Activated CD4-positive, CD25-positive, alpha-beta regulatory T cell treated with anti-CD3 and anti-CD28 coated beads, Interleukin-2, amount 50 U/mL, for 24 hours (primary cell): ENCODE measurements at places on chromosomes 3 and 15.
A peak's percentile ranks its signal among the peaks of the same experiment; 100 is the strongest.

DNA sequence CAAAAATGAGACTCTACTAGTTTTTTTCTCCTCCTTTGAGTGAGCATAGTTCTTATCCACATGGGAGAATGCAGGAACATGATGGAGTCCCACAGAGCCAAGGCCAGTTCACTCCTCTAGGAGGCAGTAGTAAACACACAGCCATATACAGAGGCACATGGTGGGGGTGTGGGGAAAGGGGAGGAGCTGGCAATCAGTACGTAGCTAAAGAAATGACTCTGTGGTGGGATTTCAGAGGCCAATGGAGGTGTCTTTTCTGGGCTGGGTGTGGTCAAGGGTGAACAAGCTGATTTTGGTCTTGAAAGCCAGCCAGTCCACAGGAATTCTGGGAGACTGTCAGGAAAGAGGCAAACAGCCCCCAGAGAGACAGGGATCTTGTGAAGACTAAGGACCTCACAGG is 6.6 kb upstream of the RAB11A start:
- ATAC-seq, result peak; percentile 95

- no peak for ATAC-seq
Observed at GRCh38 chr15:59524331-59524731, 86.3 kb downstream of the FAM81A start.

- ATAC-seq, result no peak
Observed at GRCh38 chr15:66783725-66784124, 81.7 kb downstream of the SMAD6 start.

- no peak for ATAC-seq
Observed at GRCh38 chr3:129286081-129286480, 7.4 kb downstream of the HMCES start.

DNA sequence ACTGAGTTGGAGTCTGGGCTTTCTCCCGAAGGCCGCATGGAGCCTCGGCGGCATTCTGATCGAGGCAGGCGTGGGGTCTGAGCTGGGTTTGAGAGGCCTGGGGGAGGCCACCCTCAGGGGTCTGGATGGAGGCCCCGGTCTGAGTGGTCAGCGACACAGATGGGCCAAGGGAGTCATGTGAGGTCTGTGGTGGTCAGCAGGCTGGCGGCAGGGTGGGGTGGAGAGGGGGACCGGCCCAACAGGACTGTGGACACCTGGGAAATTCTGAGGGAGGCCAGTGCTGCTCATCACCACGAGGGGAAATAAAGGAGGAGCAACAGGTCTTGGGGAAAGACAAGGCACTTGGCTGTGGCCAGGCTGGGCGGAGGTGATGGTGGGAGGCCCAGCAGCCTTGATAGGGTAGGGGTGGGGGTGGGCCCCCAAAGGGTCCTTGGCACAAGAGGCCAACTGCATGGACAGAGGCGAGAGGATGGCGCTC is 16.2 kb downstream of the CTSH start:
- no peak for ATAC-seq

- ATAC-seq, result no peak
Observed at GRCh38 chr3:99498550-99499234, 139.7 kb upstream of the COL8A1 start.

DNA sequence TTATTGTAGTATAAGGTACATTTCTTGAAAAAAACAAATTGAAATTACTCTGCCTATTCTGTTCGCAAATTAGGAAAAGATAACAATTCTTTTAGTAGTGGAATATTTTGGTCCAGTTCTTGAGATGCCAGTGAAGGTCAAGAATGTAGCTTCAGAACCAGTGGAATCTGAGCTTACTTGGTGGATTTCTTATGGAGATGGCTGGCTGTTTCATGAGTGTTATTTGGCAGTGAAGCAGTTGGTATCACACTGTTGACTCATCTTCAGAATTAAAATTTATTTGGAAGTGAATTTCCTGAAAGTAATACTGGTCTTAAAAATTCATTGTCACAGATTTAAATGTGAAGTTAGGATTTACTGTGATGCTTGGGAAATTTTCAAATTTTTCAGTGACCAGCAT is 19.1 kb downstream of the RNF13 start:
- no peak for ATAC-seq

DNA sequence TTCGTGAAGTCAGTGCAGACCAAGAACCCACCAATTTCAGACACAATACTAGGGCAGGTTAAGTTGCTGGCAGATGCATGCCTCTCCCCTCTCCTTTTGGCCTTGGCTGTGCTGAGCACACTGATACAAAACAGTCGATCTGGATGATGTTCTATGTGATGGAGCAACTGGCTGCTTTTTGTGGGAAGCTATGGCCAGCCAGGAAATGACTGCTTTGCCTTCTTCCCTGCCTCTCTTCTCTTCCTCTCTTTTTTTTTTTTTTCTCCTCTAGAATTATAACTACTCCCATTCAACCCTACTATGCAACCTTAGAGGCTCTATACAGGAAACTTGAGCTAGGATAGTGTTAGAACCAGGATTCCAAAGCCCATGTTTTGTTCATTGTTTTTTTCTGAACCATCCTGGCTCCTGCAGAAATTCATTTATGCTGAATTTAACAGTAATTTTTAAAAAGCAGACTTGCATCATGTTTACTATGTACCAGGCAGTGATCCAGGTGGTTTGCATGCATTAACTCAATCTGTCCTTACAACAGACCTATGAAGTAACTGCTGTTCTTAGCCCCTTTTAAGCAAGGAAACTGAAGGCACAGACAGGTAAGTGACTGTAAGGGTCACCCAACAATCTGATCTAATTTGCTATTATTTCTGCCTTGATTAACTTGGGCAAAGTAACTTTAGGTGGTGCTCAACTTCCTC is 62.9 kb downstream of the PLD1 start:
- ATAC-seq, result no peak

DNA sequence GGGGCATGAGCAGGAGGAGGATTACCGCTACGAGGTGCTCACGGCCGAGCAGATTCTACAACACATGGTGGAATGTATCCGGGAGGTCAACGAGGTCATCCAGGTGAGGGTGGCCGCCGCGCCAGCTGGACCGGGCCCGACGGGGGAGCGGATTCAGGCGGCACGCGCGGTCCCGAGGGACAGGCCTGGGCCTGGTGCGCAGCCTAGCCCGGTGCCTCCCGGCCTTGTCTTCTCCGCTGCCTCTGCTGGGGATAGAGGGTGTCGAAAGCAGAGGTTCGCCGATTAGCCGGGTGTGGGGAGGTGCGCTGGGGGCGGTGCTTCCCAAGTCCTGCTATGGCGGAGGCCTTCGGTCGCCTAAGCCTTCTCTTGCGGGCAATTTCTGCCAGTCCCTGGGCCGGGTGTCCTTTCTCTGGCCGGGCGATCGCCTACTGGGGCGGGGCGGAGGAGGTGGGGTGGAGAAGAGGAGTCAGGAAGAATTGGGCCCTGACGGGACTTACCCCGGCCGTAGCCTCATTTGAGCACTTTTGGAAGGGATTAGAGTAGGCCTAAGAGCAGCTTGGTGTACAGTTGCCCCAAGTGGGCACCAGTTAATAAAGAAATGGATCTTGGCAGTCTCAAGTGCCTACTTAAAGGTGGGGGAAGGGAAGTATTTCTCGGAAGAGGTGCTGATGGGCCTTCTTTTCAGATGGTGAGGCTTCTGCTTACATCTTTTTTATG is 940 bp downstream of the ARIH1 start:
- peak; percentile 67 for ATAC-seq

GRCh38 chr3:10806006-10806405 is 10.0 kb upstream of the SLC6A11 start:
- no peak for ATAC-seq

- peak; percentile 31 for ATAC-seq
Observed at GRCh38 chr3:23442598-23443383, 239.7 kb downstream of the UBE2E2 start.

DNA sequence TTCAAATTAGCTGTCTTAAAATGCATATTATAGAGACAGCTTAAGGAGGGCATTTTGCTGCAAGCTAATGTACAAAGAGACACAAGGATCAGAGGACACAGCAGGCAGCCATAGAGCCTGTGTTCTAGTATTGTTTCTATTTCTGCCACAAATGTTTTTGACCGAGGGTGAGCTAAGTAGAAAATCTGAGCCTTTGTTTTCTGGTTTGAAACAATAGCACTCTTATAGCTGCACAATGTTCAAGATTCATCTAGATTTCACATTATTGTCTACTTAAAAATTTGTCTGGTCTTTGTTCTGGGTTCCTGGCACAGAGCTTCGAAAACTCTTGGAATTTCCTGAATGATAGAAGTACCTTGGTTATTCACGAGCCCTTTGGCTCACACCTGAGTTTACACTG is 40.0 kb upstream of the TUSC7 start:
- no peak for ATAC-seq

DNA sequence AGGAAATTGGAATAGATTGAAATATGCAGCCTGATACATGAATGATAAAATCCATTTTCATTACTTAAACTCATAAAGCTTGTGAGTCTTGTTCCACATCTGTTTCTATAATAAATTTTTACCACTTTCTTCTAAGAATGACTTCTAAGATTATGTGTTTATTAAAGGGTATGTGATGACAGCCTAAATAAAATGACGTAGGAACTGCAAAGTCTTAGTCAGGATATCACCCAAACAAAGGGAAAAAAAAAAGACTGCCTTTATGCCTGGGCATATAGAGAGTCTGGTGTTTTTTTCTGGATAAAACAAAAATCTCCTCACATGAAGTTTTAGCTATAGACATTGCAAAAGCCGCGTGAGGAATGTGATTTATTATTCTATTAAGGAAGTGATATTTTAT is 844.0 kb downstream of the DIPK2A start:
- no peak for ATAC-seq

DNA sequence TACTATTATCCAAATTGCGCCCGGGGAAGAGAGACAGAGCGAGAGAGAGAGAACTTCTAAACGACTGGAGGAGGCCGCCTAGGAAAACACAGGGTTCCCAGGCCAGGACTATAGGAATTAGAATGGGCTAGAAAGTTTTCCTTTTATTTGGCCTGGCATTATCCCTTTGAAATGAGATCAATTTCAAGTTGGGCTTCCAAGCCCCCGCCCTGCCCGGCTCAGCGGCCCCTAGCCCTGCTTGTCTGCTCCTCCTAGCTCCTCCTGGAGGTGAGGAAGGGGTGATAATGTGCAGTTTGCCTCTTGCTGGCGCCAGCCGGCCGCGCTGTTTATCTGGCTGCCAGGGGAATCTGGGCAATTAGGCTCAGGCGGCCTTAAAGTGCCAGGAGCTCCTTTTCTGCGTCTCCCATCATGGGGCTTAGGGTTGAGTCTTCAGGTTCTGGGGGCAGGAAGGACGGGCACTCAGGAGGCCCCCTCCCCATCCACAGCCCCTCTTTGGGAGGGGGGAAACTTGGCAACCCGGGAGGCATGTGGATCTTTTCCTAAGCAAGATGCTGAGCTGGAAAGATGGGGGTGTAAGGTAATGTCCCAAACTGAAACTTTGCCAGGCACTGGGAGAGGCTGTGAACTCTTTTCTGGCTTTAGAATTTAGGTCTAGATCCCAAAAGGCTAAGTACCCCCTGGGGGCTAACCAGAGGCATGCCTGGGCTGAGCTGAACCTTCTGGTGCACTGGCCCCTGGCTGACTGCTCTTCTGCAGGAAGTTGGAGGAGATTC is 5.5 kb downstream of the SMAD6 start:
- ATAC-seq, result no peak

DNA sequence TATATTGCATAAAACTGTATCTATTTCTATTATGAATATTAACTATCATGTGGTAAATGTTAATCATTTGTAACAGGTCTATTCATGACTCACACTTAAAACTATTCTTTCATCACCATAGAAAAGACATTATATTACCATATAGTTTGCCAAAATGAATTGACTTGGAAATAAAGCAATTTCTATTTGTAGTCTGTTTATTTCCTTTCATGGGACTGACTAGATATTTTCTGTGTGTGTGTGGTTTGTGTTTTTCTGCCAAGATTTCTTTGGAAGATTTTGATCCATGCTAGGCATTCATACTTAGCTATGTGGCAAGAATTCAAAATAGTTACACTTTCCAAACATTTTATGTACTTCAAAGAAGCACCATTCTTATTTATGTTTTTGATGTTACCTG is 522.5 kb upstream of the AGTR1 start:
- no peak for ATAC-seq
